Right atrium auricular region (tissue), 2 donors: ENCODE measurements at places on chromosomes 3 and 15. TPM values are rescaled to one million over a fixed set of nuclear protein-coding genes. Genes with fewer than 3 reads are reported as not detected.

DNA sequence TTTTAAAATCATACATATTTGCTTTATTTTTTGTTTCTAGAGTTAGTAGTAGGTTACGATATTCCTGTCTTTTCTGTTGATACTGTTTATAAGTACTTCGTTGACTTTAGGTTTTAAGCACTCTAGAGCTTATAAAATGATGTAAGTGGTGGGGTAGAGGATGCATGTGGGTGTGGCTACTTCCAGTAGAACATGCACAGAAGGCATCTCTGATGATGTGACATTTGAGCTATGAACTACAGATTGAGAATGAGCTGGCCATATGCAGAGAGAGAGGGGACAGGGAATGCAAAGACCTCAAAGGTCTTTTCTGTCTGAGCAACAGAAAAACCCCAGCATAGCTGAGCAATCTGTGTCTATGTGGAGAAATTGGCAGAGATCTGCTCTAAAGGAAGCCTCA lies 233.9 kb upstream of the STAC start:
- H3K36me3 ChIP-seq: no peaks in the 10 kb centered on the region
- no peaks in the 10 kb centered on the region for H3K4me1 ChIP-seq
- DNase-seq: no peak
- no peaks in the 10 kb centered on the region for H3K27me3 ChIP-seq

DNA sequence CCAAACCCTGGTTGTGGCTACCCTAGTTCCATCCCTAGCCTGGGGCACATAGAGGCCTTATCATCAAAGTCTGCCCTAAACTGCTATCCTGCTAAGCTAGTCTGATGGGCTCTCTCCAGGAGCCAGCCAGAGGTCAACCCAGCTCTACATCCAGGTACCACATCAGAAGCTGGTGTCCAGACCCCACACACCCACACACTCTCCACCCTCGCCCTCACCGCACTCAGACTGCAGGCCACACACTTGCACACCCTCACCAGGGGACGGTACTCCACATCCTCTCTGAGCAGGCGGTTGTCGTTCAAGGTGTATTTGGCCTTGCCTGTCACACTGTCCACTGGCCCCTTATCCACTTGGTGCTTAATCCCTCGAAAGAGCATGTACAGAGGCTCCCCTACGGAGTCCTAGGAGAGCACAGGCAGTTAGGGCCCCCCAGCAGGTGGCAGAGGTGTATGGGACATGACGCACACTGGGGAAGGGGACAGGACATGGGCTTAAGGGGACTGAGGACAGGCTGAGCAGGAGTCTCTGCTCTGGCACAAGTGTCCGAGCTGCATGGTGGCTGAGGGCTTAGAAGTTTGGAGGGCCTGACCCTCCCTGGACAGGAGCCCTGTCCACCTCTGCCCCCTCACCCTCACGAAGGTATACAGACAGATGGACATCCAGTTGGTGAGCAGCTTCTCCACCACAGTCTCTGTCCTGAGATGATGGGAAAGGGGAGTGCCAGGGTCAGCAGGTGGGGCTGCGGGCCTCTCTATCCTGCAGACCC lies 18.1 kb downstream of the PLXNB1 start:
- no peaks in the 10 kb centered on the region for H3K27me3 ChIP-seq
- H3K4me3 ChIP-seq: no peak overlapping the region
- H3K27ac ChIP-seq: no peak overlapping the region
- peaks cover 98% of the 10 kb centered on the region for H3K36me3 ChIP-seq
- no peaks in the 10 kb centered on the region for H3K4me1 ChIP-seq

DNA sequence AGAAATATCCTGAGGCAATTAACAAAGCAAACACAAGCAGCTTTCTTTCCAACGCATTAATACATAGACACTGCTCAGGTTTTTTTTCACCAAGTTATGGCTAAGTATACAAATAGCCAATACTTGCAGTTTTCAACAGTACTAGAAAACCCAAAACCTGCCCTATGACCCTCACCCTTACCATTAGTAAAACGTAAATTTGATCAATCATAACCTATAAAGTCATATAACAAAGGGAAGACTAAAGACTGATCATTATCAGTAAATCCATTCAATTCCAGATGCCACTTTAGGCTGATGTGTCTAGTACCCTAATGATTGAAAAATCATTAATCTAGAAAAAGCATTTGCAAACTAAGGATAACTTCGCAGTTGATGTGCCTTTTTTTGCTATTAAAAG lies 3.2 kb downstream of the SERP1 start:
- H3K27ac ChIP-seq: no peak overlapping the region
- no peaks in the 10 kb centered on the region for H3K27me3 ChIP-seq
- peaks cover 14% of the 10 kb centered on the region for H3K36me3 ChIP-seq

DNA sequence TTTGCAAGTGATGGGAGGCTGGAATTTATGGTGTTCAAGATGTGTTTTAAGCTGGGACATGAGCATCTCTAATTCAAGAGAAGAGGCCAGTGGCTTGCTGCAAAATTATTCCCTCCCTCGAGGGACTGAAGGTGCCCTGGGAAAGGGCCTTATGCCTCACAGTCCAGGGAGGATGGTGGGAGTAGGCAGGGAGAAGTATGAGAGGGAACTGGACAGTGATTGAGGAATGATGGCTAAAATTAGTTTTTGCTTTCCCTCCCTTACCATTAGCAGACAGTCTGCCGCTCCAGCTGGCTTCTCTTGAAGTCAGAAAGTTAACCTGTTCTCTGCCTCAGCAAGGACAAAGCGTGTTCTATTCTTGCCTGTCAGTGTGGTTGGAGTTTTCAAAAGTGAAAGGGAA lies 139.8 kb upstream of the SEMA6D start:
- H3K27me3 ChIP-seq: no peaks in the 10 kb centered on the region
- H3K4me1 ChIP-seq: no peaks in the 10 kb centered on the region
- no peak overlapping the region for H3K27ac ChIP-seq
- no peak overlapping the region for H3K4me3 ChIP-seq
- H3K36me3 ChIP-seq: no peaks in the 10 kb centered on the region
- DNase-seq: no peak

DNA sequence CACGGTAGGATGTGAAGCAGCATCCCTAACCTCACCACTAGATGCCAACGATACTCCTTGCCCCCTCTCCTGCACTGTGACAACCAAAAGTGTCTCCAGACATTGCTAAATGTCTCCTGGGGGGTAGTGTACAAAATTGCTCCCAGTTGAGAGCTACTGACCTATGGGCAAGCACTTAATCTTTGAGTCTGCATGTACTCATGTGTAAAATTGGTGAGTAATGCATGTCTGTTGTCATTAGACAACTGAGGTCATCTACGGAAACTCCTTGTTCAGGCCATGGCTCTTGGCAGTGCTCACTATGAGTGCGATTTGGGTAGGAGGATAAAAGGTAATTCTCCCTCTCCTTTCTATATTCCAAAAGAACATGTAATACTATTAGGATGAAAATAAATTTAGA lies 29.2 kb downstream of the PDHB start:
- H3K27ac ChIP-seq: no peak overlapping the region
- H3K27me3 ChIP-seq: no peaks in the 10 kb centered on the region
- DNase-seq: no peak
- no peak overlapping the region for H3K4me3 ChIP-seq
- peaks cover 2% of the 10 kb centered on the region for H3K4me1 ChIP-seq

GRCh38 chr3:33044676-33045075 lies 52.3 kb downstream of the GLB1 start:
- H3K4me3 ChIP-seq: no peak overlapping the region
- H3K27ac ChIP-seq: no peak overlapping the region
- H3K4me1 ChIP-seq: no peaks in the 10 kb centered on the region
- DNase-seq: no peak
- no peaks in the 10 kb centered on the region for H3K27me3 ChIP-seq
- H3K36me3 ChIP-seq: peaks cover 14% of the 10 kb centered on the region

DNA sequence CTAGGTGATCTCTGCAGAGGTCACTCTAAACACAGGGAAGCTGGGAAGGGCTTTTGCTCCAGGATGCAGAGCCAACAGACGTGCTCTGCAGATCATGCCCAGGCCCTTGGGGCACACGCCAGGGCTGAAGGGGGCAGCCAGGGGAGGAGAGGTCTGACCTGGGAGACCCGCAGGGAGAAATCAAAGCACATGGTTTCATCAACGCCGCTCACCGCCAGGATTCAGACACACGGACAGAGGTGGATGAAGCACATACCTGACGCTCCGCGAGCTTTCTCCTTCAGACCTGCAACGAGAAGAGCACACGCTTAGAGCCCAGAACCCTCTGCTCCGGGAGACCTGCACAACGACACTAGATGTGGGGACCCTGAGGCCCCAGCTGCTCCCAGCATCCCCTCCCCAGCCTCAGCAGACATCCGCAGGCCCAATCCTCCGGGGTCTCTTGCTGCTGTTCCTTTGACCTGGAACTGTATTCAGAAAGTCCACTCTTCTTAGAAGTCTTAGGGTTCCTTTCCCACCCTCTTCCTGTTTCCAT lies 90.7 kb upstream of the IQSEC1 start:
- H3K4me3 ChIP-seq: no peak overlapping the region
- H3K27me3 ChIP-seq: no peaks in the 10 kb centered on the region
- H3K4me1 ChIP-seq: no peaks in the 10 kb centered on the region
- H3K27ac ChIP-seq: no peak overlapping the region
- no peaks in the 10 kb centered on the region for H3K36me3 ChIP-seq

DNA sequence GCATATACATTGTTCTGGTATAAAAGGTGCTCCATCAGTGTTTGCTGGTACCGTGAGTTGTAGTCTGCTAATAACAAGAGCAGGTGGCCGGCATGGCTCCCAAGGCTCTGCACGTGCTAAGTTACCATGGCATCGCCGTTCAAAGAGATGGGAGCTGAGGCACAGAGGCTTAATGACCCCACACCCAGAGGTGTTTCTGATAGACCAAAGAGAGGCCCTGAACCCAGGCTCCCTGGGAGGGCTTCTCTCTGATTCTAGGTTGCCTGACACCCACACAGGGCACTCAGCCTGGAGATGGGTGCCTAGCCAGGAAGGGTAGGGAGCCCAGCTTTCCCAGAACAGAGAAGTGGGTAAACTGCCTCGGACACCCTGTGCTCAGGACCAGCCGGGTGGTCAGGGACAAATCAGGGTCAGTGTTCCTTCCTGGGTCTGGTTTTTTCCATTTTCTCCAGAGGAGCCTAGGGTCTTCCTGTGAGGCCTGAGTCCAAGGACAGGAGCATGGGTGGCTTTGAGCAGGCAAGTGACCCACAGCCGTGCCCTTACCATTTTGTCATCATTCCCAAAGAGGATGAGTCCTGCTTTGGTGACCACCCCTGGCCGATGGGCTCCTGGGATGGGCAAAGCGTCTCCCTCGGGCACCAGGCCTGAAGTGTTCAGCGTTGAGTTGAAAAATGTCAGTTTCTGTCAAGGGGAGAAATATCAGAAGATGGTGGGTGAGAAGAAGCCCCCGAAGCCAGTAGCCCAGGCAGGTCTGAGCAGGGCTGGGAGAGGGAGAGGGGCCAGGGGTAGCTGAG lies 27.3 kb downstream of the ALDH1L1 start:
- H3K4me1 ChIP-seq: no peaks in the 10 kb centered on the region
- DNase-seq: peak; percentile 44
- no peak overlapping the region for H3K4me3 ChIP-seq

DNA sequence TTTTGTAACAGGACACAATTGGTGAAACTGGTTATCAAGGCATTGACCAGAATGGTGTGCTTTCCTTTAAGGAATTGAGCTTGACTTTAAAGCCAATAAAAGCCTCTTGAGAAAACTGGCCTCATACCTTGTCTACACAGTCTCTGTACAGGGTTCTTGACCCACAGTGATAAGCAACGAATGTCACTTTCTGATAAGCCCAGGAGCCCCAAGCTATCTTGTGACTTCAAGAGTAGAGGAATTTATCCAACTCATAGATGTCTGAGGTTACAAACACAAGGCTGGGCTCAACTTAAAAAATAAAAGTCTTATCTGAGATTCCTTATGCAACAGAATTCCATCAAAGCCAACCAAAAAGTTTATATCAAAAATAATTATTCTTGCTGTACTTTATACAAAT lies 212.1 kb downstream of the GBE1 start:
- no peaks in the 10 kb centered on the region for H3K36me3 ChIP-seq
- H3K27me3 ChIP-seq: no peaks in the 10 kb centered on the region
- H3K4me1 ChIP-seq: peaks cover 4% of the 10 kb centered on the region
- DNase-seq: no peak
- H3K27ac ChIP-seq: no peak overlapping the region

DNA sequence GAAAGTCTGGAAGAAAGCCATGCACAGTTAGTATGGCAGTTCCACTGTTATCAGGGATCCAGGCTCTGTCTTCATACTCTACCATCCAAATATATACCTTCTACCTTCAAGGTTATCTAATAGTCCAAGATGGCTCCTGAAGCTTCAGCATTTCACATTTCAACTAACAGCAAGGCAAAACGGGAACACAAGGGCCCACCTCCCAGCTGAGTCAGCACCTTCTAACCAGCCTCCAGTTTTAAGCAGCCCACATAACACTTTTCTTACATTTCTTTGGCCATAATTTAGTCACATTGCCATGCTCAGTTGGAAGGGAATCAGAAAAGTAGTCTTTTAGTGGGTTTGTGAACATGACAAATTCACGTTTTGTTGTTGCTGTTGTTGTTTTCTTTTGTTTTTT lies 15.4 kb upstream of the MSL2 start:
- no peaks in the 10 kb centered on the region for H3K4me1 ChIP-seq
- no peaks in the 10 kb centered on the region for H3K36me3 ChIP-seq
- H3K27me3 ChIP-seq: no peaks in the 10 kb centered on the region
- no peak overlapping the region for H3K4me3 ChIP-seq
- H3K27ac ChIP-seq: no peak overlapping the region

The SCAANT1 gene
- not detected for total RNA-seq

The HCN4 gene
- 45.3 TPM for total RNA-seq

The VWA5B2 gene
- not detected for total RNA-seq

The MAGEL2 gene
- 0.15 TPM for total RNA-seq

The UQCC5 gene
- total RNA-seq: 3.1 TPM

The SLC28A2 gene
- not detected for total RNA-seq

The CHRM5 gene
- not detected for total RNA-seq
